Stimulated activated CD4-positive, alpha-beta T cell treated with anti-CD3 and anti-CD28 coated beads, Interleukin-1b, Interleukin-23, amount 100 ng/mL, for 24 hours (primary cell): ENCODE measurements at places on chromosomes 6 and 20.

- no peak for DNase-seq
These were observed 1.8 kb downstream of the ZNF831 start for GRCh38 chr20:59165396-59165795.

DNA sequence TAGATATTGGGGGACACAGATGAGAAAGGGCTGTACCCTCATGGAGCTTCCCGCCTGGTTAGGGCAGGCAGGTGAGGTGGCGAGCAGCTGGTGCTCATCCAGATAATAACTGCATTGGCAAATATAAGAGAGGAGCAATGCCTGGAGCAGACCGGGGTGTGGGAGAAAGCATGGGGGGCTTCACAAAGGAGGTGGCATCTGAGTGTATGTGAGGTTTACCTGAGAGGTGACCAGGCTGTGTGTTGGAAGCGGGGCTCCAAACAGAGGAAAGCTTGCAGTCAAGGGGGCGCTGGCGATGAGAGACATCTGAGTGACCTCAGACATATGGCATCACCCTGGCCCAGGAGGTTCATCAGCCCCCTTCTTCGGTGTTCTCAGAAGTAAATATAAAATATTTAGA, 72.1 kb upstream of the PMEPA1 start:
- no peak for DNase-seq

DNA sequence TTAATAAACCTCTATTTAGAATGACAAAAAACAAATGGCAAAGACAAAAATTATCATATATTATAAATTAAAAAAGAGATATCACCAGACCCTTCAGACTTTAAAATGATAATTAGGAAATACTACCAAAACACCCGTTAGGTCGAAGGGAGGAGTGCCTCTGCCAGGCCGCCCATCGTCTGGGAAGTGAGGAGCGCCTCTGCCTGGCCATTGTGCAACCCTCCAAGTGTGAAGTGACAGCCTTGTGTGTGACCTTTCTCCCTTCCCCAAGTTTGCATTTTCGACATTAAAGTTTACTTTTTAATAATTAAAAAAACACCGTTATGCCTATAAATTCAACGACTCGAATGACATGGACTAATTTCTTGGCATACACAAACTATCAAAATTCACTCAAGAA, 64.5 kb upstream of the TASP1 start:
- no peak for DNase-seq

DNA sequence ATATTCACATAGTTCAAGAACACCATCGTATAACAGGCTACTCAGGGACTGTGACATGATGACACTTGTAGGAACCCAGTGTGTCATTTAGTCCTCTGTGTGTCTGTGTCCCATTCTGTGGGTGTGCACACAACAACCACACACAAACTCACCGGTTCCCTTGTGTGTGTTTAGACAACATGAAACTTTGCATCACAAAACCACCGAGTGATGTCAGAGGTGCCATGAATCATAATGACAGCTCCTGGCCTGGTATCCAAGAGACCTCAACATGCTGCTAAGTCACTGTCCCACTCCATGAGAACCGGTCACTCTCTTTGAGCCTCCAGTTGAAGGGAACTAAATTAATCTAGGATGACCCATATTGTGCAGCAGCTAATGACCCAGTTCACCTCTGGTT, 421.3 kb downstream of the PREX1 start:
- DNase-seq, result no peak

DNA sequence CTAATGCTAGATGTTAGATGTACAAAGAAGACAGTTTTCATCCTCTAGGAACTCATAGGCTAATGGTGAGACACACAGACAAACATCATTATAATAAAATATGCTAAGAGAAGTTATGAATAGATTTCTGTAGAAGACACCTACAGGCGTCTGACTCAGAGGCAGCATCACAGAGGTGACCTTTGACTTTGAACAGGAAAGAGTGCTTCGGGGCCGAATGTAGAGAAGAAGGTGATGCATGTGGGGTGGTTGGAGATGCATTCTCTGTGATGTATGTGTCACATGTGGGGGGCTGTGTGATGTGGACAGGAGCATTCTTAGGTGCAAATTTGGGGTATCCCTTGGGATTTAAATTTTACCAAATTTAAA, 6.8 kb downstream of the GUCA1A start:
- no peak for DNase-seq

DNA sequence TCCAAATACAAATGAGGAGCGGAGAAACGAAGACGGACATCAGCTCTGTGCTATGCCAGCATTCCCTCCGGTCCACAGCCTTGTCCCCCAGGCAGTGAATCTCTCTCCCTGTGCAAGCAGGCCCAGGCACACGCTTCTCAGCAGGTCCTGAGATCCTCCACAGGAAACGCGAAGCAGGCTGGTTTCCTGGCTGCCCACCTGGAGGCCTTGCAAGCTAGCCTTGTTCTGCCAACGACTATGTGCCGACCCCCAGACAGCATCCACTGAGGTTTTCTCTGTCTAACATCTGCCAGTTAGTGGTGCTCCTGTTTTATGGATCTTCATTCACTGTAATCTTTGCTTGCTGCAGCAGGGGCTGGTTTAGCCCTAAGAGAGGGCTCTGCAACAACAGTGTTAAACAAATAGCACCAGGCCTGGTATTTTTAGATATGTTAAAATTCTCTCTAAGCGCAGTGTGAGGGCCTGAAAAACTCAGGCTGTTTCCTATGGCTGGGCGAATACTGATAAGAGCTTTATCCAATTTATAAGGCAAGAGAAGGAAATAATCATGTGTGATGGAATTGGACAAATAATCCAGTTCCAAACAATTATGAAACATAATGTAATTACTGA, 386.0 kb upstream of the ARID1B start:
- DNase-seq, result no peak

DNA sequence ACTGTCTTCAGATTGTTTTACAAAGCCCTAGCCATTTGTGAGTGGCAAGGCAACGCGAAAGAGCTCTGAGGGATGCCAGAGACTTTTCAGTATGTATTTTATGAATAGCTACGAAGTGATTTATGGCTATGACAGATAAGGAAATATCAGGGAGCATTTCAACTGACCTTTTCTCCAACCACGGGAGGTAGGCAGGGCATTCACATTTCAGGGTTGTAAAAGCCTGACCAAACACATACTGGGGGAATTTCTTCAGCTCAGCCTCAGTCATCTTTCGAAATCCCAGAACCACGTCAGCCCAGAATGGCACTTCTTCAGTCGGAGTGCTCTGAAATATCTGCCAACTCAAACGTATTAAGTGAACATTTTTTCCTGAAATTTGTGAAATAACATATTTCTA, 10.8 kb downstream of the DDO start:
- no peak for DNase-seq

GRCh38 chr20:22768266-22769178, 184.2 kb upstream of the FOXA2 start:
- DNase-seq, result no peak

DNA sequence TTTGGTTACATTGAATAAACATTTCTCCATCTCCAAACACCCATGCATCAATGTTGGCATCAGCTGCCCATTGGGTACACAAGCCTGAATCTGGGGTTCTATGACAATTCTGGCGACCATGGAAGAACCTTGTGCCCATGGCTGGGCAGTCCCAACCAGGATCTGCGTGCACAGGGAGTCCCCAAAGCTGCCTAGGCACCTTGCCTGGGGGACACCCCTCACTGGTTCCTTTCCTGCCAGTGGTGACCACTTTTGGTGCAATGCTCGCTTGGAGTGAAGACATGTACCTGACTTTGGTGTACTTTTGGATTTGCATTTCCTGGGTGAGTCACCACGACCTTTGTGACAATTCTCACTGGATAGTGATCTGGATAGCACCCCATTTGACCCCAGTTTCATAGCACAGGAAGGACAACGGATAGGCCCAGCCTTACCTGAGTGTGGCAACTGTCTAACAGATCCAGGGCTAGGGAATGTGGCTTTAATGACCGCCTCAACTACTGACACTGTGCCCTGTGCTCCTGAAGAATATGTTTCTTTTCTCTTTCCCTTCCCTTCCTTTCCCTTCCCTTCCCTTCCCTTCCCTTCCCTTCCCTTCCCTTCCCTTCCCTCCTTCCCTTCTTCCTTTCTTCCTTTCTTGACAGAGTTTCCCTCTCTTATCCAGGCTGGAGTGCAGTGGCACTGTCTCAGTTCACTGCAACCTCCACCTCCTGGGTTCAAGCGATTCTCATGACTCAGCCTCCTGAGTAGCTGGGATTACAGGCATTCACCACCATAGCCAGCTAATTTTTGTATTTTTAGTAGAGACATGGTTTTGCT, 7.1 kb downstream of the SPINT3 start:
- DNase-seq, result no peak

- DNase-seq, result no peak
These were observed 224.4 kb downstream of the TPBG start for GRCh38 chr6:82588020-82588419.

GRCh38 chr20:17885544-17885943, 83.0 kb downstream of the SNX5 start:
- no peak for DNase-seq

DNA sequence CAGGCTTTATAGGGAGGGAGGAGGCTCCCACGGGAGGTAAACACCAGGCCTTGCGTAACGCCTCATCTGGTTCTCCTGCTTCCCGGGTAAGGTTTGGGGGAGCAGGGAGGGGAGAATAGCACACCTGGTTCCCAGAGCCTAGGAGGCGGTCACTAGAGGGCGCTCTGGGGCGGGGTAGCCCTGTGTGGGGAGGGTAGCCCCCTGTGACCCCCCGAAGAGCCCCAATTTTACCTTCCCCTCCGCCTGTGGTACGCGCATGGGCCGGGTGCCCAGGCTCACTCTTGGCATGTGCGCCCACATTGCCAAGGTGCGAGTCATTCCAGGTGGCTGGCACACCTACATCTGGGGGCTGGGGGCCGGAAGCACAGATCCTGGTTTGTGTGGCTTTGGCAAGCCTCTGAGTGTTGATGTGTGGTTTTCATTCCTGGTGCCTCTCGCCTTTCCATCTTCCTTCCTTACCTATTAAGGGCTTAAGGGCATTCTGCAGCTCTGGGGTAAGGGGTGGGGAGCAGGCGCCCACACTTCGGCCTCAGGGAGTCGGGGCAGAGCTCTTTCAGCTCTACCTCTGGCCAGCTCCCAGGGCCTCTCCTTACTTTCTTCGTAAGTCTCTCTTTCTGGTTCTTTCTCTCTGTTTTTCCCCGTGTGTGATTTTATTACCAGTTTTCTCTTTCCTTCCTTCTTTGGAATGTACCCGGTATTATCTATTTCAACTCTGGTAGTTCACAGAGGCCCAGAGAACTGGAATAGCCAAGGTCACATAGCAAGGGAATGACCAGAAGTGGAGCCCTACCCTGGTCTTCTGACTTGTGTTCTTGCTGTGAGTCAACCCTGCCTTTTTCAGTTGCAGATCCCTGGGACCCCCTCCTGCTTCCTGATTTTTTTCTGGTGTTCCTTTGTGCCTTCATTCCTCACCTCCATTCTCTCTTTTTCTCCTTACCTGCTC, 492 bp upstream of the RNF39 start:
- DNase-seq, result no peak

- DNase-seq, result no peak
These were observed 208.8 kb downstream of the ARHGAP18 start for GRCh38 chr6:129500958-129501739.

- no peak for DNase-seq
These were observed 392.2 kb upstream of the MARCKS start for GRCh38 chr6:113464960-113465359.

DNA sequence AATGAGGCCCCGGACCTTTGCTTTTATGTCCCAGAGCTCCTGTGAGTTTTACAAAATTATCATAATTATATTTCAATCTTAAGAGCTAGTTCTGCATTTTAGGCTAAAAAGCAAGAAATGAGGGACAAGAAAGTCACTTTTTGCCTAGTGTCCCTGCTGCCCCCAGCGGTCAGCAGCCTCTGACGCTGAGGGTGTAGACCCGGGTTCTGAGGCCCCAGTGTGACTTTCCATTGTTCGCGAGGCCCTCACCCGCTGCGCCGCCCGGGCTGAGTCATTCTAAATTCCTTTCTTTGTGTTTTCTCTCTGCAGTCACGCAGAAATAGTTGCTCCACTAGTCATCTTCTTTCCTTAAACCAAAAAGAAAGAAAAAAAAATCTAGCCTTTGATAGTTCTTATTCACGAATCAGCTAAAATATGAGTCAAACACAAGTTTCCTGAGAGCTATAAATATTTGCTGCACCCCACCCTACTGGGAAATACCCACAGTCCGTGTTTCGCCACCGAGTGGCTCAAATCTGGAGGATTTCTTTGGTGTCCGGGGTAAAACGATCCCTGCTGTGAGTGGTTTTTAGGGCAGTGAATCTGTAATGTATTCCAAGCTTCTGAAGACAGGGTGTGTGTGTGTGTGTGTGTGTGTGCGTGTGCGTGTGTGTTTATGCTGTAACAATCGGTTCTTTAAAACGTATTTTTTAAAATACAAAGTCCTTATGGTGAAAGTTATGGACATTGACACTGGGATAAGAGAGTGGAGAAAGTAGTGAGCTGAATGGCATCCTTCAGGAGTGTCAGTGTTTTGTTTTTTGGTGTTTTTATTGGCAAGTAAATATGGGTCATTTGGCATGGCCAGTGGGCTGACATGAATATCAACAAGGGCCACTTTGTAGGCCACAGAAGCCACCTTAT, 59.7 kb upstream of the EEF1A1 start:
- DNase-seq, result peak; percentile 72

DNA sequence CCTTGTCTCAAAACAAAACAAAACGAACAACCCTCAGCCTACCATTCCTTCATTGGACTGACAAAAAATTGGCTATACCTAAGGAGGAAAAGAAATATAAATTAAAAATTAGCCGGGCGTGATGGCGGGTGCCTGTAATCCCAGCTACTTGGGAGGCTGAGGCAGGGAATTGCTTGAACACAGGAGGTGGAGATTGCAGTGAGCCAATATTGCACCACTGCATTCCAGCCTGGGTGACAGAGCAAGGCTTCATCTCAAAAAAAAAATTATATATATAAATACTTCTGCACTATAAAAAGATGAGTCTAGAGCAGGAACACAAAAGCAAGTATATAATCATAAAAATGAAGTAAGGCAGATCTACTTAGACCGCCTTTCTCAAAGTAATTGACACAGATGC, 109.8 kb downstream of the CRYBG1 start:
- no peak for DNase-seq

DNA sequence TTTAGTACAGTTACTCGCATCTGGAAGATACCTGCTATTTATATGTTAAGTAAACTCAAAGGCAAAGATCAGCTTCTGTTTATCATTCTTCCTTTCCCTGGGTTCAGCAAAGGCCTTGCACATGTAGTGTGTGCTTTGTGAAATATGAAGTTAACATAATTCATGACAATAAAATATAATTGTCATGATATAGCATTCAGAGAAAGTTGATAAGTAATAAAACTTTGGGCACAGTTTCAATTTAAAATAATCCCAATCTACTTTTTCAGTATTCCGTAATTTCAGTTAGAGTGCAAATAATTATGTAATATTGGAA, 51.9 kb upstream of the ZNF217 start:
- no peak for DNase-seq

- DNase-seq, result no peak
These were observed 937 bp downstream of the TAF8 start for GRCh38 chr6:42051268-42051653.
